ENCODE measurements at places on chromosomes 1 and 21.

DNA sequence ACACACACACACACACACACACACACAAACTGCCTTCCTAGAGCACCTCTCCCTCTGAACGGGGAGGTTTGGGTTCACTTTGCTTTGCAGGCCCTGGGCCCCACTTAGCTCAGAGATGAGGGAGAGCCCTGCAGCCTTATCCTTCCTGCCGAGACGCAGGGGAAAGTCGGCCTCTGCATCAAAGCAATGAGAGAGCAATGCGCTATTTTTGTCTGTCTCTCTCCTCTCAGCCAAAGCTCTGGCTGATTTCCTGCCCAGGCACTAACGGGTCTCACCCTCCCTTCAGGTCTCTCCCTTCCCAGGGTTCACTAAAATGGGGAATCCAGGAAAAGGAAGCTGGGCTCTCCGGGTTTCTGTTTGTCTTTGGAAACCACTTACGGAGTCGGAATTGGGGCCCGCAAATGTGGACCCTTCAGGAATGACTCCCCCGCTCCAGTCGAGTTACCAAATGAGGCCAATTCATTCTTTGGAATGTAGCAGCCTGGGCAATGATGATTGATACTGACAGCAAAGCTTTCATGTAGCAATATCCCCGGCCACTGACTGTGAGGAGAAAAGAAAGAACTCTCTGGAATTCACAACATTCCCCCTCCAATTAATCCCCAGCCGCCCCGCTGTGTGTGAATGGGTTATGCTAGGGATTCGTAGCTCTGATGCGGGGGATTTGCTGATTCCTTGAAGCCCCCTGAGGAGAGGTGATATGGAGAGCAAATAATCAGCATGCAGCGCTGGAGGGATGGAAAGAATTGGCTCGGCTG, 61.5 kb upstream of the WLS start:
- DNase-seq: peak; percentile 77

DNA sequence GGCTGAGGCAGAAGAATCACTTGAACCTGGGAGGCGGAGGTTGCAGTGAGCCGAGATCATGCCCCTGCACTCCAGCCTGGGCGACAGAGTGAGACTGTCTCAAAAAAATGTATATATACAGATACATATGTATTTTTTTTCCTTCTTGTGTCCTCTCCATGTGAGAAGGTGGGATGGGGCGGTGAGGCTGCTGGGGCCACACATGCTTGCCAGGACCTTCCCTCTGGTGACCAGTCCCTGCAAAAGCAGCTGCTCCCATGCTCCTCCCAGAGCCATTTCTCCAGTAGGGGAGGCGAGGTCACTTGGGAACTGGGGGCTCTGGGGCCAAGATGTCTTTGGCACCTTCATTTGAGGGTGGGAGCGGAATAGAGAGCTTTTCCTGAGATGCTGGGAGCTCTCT, 74.9 kb downstream of the PIK3CD start:
- DNase-seq: no peak

DNA sequence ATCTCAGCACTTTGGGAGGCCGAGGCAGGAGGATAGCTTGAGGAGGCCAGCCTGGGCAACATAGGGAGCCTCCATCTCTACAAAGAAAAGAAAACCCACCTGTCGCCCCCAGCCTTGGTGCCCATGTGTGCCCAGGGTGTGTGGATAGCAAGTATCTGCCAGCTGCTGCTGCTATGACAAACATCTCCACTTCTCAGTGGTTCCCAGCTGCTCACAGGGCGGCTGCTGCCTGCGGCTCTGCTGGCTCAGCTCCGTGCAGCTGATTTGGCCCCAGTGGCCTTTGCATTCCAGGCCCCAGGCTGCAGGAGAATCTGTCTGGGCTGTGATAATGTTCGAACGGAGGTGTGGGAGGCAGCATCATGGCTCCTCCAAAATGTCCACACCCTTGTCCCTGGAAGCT, 10.6 kb upstream of the TTC34 start:
- no peak for DNase-seq

DNA sequence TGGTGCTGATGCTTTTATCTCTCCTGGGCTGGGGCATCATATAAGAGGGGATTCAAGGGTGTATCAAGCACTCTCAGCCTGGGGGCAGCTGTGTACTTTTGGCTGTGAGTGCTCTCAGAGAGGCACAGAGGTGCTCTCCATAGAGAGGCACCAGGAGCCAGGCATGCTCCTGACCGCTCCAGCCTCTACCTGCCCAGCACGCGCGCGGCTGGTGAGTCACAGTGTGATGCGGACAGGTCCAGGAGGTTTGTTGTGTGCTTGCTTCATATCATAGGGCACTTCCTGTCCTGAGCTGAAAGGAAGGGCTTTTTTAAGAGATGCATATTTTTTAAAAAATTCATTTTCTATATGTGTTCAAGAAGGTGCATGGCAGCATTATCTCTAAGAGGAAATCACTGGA, 93.6 kb upstream of the BCAR3 start:
- no peak for DNase-seq

DNA sequence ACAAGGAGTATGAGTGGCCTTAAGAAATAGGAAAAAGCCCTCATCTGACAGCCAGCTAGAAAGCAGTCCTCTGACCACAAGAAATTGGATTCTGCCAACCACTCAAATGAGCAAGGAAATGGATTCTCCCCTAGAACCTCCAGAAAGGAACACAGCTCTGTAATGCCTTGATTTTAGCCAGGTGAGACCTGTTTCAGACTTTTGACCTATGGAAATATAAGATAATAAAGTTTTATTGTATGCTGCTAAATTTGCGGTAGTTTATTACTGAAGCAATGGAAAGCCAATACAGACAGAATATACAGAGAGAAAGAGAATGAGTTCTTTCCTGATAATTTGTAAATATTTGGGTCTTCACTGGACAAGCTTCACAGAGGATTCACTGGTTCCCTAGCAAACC, 28.8 kb upstream of the SELE start:
- no peak for DNase-seq
